ENCODE measurements at places on chromosomes 13 and 19.

- no peak for DNase-seq
Observed at GRCh38 chr13:20058476-20058875, 99.9 kb downstream of the ZMYM2 start.

DNA sequence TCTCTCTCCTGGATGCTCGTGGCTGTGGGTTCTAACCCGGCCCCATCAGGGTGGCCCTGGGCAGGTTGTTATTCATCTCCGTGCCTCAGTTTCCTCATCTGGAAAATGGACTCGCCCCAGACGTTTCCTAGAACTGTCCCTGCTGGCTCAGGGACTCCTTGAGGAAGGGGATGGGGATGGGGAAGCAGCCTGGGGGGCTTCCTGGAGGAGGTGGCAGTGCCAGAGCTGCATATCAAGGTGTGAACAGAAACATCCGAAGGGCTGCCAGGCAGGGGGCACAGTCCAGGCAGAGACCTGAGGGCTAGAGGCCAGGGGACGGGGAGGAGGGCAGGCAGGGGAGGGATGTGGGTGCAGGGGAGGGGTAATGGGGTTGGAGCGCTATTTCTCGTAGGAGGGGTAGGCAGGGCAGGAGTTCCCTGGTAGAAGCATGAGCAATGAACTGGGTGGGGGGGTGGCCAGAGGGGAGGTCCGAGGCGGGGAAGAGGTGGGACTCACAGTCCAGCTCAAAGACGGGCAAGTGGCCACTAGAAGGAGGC, 3.6 kb upstream of the ELANE start:
- DNase-seq: no peak

- no peak for DNase-seq
Observed at GRCh38 chr13:81610644-81611043, 1269.7 kb upstream of the SPRY2 start.

- no peak for DNase-seq
Observed at GRCh38 chr13:33487575-33488243, 202.2 kb upstream of the STARD13 start.

DNA sequence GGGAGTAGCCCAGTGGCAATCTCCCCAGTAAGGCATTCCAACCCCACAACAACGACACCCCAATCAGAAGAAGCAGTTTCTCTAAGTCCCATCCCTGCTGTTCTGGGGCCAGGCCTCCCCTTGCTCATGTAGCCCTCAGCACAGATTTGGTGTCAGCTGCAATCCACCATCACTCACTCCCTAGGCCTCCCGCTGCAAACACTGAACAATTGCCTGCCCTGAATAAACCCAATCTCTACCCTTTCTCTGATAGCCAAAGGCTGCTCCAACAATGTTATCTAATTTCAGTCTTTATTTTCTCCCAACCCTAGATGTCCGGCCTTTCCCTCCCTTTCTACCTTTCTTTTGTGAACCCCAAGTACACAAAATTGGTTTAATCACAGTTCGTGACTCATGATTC, 5.6 kb upstream of the SOX21 start:
- DNase-seq: no peak

GRCh38 chr13:40878823-40879222, 89.4 kb downstream of the SLC25A15 start:
- no peak for DNase-seq

GRCh38 chr13:103694033-103694432, 627.8 kb upstream of the SLC10A2 start:
- DNase-seq: no peak

DNA sequence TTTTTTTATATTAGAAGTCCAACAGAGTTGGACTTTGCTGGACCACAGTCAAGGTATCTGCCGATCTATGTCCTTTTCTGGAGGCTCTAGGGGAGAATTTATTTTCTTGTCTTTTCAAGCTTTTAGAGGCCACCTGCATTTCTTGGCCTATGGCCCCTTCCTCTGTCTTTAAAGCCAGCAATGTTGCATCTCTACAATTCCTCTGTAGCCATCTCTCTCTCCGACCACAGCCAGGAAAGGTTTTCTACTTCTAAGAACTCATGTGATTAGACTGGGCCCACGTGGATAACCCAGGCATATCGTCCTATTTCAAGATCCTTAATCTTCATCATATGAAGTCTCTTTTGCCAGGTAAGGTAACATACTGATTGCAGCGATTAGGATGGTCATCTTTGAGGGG, 43.5 kb upstream of the RGCC start:
- no peak for DNase-seq

GRCh38 chr19:18392417-18392816, 5.0 kb downstream of the LRRC25 start:
- DNase-seq: no peak

- DNase-seq: no peak
Observed at GRCh38 chr13:111975539-111976473, 91.1 kb upstream of the SOX1 start.

DNA sequence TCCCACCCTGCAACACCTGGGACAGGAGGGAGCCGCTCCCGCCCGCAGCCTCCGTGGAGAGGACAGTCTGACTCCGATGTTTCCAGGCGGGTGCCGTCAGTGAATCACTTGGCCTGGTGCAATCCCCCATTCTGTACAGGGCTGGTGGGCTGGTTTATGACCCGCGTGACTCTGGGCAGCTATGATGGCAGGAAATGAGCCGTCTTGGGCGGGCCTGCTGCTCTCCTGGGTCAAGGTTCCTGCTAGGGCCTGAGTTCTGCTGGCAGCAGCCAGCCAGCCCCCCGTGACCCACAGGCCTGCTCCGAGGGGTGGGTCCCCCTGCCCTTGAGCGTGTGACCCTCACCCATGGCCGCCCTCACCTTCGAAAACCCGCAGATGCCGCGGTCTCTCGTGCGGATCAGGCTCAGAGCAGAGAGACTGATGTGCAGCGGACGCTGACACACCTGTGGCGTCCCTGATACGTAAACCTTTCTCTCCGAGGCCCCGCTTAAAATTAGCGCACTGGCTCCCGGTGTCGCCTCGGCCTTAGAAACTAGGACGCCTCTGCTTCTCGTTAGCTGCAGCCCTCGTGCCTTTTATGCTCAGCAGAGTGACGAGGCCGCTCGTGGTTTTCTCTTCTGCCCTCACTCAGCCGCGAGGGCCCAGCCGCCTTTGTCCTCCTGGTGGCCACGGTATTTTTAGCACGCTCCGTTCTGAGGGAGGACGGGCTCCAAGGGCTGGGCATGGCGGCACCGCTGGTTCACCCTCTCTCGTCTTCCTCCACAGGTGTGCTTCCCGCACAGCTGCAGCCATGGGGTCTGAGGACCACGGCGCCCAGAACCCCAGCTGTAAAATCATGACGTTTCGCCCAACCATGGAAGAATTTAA, 63.4 kb downstream of the KDM4B start:
- no peak for DNase-seq

DNA sequence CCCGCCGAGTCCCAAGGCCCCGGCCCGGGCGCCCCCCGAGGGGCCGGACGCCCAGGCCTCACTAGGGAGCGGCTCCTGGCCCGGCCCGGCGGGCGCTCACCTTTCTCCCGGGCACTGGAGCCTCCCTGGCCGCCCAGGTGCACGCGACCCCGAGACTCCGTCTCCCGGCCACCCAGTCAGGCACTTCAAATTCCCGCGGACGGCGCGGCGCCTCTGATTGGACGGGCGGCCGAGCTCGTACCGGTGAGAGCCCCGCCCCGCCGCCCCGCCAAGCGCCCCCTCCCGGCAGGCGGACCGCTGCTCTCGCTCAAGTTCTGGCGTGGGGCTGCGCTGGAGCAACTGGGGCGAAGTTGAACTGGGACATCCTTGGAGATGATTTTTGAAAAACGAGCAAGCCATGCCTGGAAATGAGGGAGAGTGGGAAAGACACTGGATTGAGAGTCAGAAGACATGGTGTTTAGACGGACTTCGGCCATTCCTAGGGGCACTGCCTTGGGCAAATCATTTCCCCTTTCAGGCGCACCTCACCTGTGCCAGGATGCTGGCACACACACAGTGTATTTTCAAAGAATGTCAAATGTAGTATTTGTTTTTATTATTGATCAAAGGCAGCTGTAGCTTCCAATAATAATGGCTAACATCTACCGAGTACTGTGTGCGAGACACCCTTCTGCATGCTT, 485.3 kb downstream of the UQCRFS1 start:
- DNase-seq: no peak

GRCh38 chr19:55683449-55684261, 8.6 kb downstream of the EPN1 start:
- no peak for DNase-seq

- no peak for DNase-seq
Observed at GRCh38 chr19:14072535-14073260, at the start of gene MISP3. MISP3 (plus strand) TSS chr19:14072786; CDS start chr19:14073310, 524 bp downstream.

GRCh38 chr19:31271306-31271911, 77.8 kb downstream of the TSHZ3 start:
- DNase-seq: no peak

- DNase-seq: no peak
Observed at GRCh38 chr13:43346427-43346826, 323.0 kb downstream of the DNAJC15 start.

- DNase-seq: no peak
Observed at GRCh38 chr13:76799696-76800095, 86.5 kb downstream of the KCTD12 start.

DNA sequence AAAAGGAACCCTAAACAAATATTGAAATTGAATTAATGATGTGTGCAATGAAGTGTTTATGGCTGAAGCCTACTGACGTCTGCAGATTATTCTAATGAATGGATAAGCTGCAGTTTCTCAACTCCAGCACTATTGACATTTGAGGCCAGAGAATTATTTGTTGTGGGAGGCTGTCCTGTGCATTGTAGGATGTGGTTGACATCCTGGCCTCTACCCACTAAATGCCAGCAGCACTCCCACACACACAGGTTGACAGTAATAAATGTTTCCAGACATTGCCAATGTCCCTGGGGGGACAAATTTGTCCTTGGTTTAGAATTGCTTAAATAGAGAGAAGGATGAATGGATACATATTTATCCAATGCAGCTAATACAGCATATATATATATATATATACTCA, 19.2 kb upstream of the MYH14 start:
- no peak for DNase-seq

GRCh38 chr13:75761369-75761768, 125.2 kb downstream of the LMO7 start:
- DNase-seq: no peak

DNA sequence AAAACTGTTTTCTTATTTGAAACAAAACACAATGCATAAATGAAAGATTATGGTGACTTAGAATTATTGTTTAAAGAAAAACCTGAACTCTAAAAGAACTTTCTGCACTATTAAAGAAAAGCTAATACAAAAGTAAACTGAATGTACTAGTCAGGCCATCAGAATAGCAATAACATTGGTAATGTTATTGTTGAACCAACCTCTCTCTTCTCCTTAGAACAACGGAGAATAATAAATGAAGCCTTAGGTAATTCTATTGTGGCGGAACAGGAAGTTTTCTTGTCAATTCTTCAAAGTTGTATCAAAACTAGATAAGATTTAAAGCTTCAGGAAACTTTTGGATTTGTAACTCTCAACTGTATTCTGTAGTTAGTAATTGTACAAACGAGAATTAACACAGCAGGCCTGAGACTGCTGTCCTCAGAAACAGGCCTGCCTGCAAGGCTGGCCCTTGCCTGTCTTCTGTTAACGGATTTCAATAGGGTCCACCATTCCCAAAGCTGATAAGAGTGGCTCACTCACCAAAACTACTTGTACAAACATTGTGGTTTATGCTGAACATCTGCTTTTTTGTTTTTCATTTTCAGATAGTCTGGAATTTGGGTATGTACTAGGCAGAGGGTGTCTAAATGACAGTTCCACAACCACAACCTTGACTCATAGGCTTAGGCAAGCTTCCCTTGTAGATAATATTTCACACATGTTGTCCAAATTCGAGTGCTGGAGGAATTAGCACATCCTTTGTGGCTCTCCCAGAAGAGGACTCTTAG, 825.8 kb downstream of the GPC5 start:
- DNase-seq: no peak

DNA sequence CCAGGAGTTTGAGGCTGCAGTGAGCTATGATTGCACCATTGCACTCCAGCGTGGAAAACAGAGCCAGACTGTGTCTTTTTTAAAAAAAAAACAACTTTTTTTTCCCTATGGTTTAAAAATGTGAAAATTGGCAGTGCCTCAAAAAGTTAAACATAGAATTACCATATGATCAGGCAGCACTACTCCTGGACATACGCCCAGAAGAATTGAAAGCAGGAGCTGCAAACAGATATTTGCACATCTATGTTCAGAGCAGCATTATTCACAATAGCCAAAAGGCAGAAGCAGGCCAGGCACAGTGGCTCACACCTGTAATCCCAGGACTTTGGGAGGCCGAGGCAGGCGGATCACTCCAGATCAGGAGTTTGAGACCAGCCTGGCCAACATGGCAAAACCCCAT, 3.8 kb upstream of the RETN start:
- no peak for DNase-seq

- DNase-seq: no peak
Observed at GRCh38 chr13:51768378-51768921, 35.5 kb downstream of the DHRS12 start.

GRCh38 chr19:51470966-51471365, 7.4 kb upstream of the CEACAM18 start:
- DNase-seq: no peak

GRCh38 chr13:105220881-105221280, 1314.6 kb downstream of the EFNB2 start:
- DNase-seq: no peak

DNA sequence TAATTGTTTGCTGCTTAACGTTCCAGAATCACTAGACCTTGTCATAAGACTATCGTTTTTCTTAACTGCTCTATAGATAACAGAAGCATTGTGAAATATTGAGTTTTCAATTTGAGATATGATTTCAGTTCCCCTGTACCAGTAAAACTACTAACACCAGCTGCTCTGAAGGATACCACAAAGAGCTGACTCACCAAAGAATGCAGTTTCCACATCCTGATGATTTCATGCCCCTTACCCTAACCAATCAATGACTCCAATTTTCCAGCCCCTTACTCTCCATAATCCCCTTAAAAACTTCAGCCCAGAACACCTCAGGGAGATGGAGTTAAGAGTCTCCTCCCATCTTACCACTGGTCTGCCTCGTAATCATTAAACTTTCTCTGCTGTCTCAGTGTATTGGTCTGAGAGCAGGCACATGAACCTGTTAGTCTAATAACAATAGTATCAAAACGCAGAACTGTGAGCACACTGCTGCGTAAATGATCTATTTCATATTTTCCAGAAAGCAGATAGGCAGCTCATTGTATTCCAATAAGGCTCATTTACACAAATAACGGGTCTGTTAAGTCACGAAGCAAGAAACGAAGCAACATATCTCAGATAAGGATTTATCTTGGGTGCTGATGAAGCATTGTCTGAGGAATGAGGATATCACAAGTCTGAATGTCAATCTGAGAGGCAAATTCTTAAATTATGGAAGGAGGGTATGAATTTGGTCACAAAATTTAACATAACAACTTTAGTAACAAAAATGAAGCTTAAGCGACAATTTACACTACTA, 14.1 kb upstream of the CCNA1 start:
- DNase-seq: no peak

- no peak for DNase-seq
Observed at GRCh38 chr13:113040597-113041292, 64.8 kb upstream of the F7 start.

DNA sequence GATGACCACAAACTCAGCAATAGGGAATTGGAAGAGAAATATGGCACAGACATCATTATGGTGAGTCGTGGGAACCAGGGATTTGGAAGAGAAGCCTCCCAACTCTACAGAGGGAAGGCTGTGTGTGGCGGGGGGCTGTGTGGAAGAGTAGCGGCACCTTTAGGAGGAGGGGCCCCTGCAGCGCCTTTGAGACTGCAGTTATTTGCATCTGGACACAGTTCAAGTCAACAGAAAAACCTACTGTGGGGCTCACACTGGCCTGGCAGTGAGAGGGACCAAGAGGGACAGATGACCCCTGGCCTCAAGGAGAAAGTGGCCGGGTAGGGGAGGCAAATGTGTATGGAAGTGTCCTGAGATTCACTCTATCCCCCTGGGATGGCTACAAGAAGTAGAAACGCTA, 5.1 kb downstream of the ATP12A start:
- DNase-seq: no peak
